ENCODE measurements at places on chromosomes 6 and 20.

DNA sequence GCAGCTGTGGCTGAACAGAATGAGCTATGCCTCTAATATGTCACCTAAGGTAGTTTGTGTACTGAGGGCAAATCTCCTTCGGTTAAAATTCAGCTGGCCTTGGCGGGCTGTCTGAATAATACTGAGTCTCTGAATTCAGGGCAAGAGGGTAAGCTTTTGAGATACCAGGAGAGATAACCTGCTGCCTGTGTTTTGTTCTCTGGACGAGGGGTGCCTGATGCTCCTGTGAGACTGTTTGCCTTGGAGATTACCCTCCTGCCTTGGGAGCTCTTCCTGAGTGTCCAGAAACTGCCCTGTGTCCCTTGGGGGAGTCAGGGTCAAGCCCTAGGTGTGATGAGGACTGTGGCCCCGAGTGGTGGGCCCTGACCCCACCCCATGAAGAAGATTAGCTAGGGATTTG lies 282.9 kb downstream of the KIF16B start:
- no peak for DNase-seq

DNA sequence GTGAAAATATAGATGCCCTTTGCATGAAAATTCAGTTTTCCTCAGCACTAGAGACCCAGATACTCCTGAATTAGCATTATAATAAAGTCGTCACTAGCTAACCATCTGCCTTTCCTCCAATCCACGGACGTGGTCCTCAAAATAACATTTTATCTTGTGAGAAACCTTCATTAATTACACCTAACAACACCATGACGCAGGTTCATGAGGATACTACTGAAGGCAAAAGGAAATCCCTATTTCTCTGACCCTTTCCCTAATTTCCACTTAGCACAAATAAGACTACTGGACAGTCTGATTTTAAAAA lies 1.3 kb upstream of the PNISR start:
- DNase-seq = no peak

DNA sequence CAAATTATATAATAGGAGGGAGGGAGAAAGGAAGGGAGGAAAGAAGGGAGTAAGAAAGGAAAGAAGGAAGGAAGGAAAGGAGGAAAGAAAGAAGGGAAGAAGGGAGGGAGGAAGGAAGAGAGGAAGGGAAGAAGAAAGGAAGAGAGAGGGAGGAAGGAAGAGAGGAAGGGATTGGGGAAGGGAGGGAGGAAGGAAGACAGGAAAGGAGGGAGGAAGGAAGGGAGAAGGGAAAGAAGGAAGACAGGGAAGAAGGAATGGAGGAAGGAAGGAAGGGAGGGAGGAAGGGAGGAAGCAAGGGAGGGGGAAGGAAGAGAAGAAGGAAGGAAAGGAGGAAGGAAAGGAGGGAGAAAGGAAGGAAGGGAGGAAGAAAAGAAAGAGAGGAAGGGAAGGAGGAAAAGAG lies 660.5 kb downstream of the EPM2A start:
- DNase-seq = no peak

- DNase-seq = peak; percentile 10
Measured at GRCh38 chr20:46820682-46821081, 74.0 kb upstream of the EYA2 start.

GRCh38 chr6:154513601-154514320 lies 3.3 kb upstream of the CNKSR3 start:
- no peak for DNase-seq

DNA sequence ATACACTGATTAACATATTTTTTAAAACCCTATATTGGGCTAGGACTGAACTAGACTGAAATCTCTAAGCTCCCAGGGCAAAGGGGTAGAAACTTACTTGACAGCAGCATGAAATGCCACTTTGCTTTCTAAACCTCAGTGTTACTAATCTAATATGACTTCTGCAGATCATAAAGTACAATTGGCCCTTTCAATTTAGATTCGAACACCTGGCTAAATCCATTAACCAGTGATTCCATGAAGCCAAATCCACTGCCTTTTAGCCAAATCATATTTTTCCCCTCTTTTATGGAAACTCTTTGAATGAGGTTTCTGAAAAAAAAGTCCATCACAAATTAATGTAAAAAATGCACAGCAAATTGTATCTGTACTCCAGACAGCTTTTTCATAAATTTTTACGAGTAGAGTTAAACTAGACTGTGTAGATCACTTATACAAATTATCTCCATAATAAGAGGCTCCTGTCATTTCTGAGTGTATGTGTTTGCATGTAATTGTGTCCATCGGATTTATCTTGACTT lies 25.7 kb downstream of the EPHA7 start:
- DNase-seq = no peak

DNA sequence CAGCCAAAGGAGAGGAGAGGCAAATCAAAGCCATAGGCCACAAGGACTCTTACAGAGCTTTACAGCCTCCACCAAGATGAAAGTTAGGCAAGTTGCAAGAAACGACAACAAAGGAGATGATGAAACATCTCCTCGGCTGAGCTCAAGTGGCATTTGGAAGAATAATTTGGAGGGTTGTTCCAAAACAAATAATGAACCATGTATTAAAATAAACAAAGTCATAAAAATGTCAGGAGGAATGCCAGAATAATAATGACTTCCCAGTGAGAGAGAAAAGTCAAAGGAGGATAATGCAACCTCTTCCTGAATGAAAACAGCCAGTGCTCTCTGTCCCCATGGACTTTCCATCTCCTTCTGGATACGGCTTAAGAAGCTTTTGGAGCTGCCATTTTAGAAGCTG lies 371.4 kb upstream of the ID4 start:
- peak; percentile 32 for DNase-seq

All from bronchial epithelial cell (primary cell).